ENCODE measurements at places on chromosomes 3 and 15.

DNA sequence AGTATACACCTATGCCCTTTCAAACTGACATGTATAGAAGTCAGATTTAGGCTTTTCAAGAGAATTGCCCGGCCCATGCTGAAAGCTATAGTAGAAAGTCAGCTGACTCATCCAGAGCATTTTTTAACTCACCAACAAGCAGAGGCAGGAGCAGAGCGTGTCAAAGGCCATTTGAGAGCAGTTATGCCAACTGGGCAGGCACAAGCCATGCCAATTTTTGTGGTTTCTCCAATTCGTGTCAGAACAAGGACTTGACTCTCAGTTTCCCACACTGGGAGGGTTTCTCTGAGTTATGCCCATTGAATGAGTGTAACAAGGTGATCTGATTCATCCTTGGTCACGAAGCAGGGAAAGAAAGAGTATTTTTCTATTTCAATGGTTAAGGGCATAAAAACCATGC is 403.3 kb upstream of the THBS1 start:
- DNase-seq, result no peak

DNA sequence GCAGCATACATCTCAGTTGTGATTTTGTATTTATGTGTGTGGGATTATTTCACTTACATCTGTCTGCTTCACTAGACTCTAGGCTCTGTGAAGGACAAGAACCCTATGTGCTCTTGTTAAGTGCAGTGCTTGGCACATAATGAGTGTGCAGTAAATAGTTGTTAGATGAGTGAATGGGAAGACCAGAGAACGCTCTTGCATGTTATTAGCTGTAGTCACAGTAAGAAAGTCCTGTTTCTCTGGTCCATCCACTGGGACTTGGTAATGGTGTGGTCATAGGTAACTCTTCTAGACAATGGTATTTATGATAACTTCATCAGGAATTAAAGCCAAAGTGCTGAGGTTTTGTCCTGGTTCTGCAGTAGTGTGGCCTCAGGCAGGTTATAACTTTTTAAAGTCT is 1.4 kb upstream of the AQP9 start:
- DNase-seq, result no peak

- no peak for DNase-seq
Measured at GRCh38 chr3:187889106-187889505, 143.8 kb upstream of the BCL6 start.

DNA sequence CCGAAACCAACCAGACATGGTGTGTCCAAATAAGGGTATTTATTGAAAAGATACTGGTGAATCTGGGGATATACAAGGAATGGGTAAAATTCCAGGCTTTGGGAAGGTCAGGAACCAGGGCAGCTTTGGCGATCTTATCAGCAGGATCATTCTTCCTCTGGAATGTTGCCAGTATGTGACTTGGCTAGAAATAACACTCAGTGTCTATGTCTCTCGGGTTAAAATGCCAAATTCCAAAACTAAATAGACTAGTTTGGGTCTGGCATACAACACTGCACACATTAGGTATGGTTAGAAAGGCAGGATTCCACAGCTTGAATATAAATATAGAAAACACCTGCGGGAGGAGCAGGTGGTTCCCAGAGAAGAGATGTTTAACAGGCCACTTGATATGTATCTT is 220.2 kb upstream of the CD96 start:
- no peak for DNase-seq

DNA sequence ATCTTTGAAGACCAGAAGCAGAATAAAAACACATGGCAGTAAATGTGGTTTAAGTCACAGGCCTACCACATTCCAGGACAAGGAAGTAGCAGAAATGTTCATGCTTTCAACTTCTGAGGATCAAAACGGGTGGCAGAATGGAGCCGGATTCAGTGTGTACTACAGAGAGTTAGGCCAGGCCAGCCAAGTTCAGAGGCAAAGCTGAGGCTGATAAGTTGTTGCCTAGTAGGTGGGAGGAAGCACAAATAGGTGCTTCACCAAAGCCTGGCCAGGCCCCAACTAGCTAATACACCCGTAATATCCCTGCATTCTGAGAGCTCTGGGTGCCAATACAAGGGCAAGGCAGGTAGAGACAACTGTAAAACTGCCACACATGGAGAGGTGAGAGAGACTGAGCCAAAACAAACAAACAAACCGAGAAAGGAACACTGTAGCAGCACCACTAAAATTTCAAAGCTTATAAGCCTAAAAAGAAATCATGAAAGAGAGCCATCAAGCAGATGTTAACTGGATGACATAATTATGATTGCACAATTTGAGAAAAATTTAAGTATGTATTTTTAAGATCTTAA is 156.4 kb upstream of the CBLB start:
- no peak for DNase-seq

DNA sequence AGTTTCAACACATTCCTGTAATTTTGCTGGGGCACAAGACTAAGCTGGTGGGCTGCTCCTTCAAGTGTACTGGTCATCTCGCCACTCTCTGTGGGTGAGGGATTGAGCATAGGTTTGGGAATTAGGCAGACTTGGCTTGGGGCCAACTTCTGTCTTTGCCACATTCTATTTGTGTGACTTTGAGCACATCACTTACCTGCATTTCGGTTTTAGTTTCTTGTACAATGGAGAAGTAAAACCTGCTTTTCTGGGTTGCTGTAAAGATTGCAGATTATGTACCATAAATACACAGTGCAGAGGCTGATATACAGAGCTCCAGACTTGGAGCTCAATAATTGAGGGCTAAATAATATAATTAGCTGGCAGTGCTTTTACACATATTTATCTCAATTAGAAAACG is 162.1 kb downstream of the C3orf38 start:
- DNase-seq, result no peak

- no peak for DNase-seq
Measured at GRCh38 chr3:86921971-86922680, 68.8 kb downstream of the VGLL3 start.

DNA sequence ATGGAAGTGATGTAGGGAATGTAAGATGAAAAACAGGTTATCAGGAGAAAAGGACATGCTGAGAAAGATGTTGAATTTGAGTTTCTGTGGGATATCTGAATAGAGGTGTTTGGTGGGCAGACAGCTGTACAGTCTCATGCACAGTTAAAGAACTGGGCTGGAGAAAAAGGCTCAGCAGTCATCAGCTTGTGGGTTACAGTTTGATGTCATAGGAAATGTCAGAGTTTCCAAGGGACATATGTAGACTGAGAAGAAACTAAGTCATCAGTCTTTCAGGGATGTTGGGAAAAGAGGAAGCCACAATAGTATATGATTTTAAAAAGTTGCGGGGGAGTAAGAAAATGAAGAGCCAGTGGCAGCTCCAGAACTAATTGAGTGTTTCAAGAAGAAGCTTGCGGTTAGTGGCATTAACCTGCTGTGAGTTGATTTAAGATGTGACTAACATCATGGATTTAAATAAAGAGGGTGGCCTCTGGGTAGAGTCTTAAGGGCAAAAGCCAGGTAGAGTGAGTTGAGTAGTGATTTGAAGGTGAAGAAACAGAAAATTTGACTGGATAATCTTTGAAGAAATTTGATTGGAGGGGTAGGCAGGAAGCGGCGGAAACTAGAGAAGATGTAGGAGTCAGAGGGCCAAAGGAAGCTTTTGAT is 24.6 kb downstream of the GORASP1 start:
- no peak for DNase-seq

DNA sequence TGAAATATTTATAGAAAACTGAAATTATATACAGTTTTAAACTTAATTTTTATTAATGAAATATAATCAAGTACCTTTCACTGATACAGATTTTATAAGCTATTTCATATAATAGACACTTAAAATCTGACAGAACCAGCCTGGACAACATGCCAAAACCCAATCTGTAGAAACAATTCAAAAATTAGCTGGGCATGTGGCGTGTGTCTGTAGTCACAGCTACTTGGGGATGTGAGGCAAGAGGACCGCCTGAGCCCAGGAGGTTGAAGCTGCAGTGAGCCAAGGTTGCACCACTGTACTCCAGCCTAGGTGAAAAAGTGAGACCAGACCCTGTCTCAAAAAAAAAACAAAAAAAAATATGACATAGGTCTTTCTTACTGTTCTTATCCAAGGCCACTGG is 238.3 kb upstream of the MANF start:
- no peak for DNase-seq

GRCh38 chr3:141051443-141052200 is 475 bp downstream of the SPSB4 start:
- DNase-seq, result peak; percentile 77

- DNase-seq, result no peak
Measured at GRCh38 chr15:52730173-52730572, 51.0 kb upstream of the ATOSA start.

- DNase-seq, result no peak
Measured at GRCh38 chr3:40895109-40895508, 304.2 kb upstream of the CTNNB1 start.

DNA sequence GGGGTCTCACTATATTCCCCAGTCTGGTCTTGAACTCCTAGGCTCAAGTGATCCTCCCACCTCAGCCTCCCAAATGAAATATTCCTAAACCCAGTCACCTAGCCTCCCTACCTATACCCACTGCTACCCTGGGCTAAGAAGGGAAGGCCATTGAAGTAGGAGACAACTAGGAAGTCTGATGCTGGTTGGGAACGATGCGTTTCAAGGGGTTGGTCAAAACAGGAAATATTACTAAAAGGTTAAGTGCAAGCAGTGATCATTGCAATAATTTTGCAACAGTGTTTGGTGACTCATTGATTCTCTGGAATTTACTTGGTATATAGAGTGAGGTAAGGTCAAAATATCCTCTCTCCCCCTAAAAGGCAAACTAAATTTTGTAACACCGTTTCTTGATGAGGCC is 4.6 kb upstream of the UQCRC1 start:
- DNase-seq, result no peak

DNA sequence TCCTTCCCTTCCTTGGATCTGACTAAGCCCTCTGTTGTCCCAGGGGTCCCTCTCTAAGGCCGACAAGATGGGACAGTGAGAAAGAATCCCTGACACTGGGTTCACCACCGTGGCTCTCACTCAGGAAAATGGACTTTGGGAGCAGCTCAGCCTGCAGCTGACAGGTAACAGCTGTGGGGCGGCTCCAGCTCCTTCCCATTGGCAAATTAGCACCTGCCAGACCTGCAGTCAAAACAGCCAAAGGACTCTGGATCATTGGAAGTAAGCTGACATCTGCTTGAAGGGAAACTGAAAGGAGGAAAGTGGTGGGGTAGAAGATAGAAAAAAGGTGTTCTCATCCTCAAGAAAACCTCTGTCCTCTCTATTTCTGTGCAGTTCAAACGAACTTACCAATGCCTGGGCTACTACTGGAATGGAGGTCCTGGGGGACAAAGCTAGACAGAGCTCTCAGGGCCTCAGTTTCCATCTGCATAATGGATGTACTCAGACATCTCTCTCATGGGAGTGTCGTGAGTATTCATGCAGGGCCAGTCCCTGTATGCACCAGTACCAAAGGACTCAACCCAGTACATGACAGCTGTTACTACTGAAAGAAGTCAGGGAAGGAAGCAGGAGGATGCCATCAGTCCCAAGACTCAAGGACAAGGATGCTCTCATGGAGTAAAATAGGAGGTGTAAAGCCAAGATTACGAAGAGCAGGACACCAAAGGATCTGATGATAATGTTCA is 53.6 kb upstream of the DCLK3 start:
- no peak for DNase-seq

GRCh38 chr3:159792070-159792469 is 196.6 kb upstream of the IL12A start:
- no peak for DNase-seq

Data from right hindlimb (tissue), 1 donor.